Hippocampal formation (tissue), 2 donors: ENCODE measurements at places on chromosomes 7 and 10.
A peak's percentile ranks its signal among the peaks of the same experiment; 100 is the strongest.

DNA sequence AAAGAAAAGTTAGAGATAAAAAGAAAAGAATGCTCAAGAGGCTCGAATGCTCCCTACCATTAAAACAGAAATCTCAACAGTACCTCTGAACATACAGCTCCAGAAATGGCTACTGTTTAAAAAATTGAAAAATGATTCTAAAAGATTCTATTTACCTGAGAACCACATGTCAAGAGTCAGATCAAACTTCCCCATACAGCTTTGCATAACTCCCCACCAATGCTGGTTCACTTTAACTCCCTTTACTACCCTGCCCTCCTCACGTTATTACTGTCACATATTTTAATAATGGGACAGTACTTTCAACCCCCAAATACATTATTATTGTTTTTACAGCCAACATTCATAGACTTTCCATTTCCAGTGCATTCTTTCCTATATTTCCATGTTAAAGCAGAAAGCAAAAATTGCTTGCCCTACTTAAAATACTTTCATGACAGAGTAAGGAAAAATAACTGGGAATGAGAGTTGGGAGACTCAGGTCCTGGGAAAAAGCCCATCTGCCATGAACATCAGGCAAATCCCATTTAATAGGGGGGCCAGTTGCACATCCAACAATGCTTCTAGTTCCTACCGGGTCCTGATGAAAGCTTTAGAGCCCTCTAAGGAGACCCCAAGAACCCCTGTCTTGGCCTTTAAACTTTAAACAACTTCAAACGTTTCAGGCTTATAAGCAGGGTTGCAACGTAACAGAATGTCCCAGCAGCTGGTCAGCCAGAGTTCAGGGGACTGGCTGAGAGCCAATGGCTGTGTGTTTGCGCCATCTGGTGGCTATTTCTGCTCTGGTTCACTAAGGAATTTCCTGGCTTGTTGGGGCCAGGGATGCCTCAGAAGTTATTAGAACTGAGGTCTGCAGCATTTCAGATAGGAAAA is 247.4 kb downstream of the ELMO1 start:
- peak; percentile 73 for DNase-seq

DNA sequence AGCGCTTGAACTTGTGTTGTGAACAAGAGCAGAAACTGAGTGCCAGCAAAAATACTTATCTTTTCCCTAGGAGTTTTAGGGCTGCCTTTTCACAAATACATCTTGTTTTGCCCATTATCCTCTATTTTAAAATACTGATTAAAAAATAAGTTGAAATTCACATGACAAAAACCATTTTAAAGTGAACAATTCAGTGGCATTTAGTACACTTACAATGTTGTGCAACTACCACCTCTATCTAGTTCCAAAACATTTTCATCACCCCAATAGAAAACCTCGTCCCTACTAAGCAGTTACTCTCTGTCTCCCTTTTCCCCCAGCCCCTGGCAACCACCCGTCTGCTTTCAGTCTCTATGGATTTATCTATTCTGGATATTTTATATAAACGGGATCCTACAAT is 1.4 kb downstream of the WBP1L start:
- DNase-seq, result no peak

DNA sequence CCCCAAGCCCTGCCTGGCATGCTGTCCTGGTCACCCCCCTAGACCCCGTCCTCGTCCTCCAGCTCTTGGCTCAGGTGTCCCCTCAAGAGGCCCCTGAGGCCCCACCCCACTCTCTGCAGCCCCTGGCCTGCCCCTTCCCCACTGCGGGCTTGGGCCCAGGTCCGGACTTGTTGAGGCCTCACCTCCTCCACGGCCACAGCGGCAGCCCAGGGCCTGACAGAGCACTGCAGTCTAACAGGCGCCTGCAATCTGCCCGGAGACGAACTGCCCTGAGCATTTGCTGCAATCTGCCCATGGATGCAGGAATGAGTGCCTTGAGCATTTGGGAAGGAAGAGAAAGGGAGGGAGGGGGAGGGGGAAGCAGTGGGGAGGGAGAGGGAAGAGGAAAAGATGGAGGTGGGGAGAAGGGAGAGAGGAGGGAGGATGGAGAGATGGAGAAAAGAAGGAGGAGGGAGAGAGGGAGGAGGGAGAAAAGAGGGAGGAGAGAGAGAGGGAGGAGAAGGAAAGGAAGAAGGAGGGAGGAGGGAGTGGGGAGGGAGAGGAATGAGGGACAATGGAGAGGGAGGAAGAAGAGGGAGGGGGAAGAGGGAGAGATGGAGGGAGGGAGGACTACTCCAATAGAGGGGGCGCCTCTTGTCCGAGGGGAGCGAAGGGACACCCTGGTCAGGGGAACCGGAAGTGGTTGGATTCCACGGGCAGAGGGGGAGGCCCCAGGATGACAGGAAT is 73.9 kb downstream of the PDGFA start:
- DNase-seq, result no peak

- DNase-seq, result no peak
These were observed 25.5 kb upstream of the C10orf67 start for GRCh38 chr10:23370106-23370505.

DNA sequence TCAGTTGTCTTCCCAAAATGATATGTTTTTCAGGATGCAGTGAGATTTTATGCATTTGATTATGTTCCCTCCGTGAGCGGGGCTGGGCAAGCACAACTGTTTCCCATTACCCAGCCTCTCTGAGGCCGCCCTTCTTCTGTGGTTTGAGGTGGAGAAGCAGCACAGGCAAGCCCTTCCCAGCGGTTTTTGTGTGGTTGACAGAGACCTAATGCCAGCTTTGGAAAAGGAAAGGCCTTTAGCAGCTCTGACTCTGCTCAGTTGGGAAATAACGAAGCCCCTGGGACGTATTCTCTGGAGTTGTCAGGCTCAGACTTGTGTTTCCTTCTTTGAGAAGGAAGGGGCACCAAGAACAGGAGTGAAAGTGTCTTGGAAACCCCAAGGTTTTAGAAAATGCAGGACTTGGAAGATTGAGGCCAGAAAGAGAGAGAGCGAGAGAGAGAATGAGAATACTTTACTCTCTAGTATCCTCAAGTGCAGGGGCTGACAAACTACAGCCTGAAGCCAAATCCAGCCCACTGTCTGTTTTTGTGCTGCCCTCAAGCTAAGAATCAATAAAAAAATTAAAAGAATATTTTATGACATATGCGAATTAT is 20.6 kb upstream of the PDCD4 start:
- no peak for DNase-seq

DNA sequence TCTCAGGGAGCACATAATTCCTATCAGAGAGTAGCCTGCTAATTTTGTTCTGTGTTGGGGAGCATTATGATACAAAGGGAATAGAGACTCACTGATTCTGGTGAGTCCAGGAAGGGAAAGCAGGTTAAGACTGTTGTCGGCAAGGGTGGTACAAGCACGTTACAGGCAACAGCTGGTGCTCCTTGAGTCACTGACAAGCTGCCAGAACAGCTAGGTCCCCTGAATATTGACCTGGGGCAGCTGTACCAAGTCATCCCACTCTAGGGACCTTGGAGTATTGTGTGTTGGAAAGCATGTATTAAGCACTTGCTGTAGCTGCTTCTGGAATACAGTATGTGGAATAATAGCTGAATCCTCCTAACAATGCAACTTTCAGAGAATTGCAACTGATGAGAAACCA is 37.0 kb upstream of the GLCCI1 start:
- DNase-seq, result no peak

- DNase-seq, result peak; percentile 69
These were observed 65.0 kb downstream of the STK17A start for GRCh38 chr7:43647673-43648472.

GRCh38 chr10:117443686-117444041 is 68.4 kb upstream of the PDZD8 start:
- no peak for DNase-seq

- no peak for DNase-seq
These were observed 19.1 kb downstream of the BET1 start for GRCh38 chr7:93985101-93985500.

DNA sequence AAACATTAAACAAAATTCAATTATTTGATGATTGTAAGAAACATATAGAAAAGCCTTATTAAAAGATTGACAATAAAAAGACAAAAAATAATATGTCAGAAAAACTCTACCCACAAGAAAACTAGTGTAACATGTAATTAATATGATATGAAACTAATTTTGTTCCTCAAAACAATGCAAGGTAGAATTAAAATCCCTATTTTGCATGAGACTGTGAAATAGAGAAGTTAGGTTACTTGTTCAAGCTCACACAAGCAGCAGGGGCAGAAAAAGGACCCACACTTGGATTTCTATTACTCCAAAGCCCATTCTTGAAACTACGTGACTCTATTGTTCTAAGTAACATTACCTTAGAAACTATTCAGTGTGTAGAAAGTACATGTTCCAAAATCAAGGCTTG is 96.4 kb downstream of the KCNMA1 start:
- DNase-seq, result no peak

- no peak for DNase-seq
These were observed 106.1 kb downstream of the ICA1 start for GRCh38 chr7:8155836-8156235.

DNA sequence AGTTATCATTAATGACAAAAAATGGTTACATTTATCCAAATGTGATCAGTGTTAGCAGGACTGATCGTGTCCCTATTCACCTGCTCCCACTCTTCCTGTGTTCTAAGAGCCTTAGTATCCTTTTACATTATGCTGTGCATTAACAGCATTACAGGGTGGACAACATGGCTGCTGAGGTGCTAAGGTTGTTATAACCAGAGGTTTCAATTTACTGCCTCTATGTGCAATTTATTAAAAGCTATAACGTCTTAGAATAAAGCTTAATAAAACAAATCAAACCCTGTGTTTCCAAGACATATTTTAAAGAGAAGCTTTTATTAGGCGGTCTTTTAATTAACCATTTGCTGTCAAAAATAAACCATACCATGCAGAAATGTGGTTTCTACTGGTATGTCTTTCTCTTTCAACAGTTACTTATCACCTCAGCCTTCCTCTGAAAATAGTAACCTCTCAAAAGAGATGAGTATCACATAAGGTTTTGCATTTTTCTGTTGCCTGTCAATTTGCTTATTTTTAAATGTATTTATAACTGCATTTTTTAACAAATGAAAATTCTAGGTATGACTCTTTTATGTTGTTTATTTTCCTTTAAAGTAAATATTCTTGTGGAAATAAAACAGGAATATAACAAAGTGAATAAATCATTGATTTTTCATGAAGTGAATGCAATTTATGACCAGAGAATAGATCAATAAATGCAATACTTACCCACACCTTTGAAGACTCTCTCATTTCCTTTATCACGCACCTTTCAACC is 849.8 kb upstream of the SORCS1 start:
- no peak for DNase-seq

GRCh38 chr7:123608991-123609882 is 7.6 kb downstream of the ASB15 start:
- no peak for DNase-seq

- DNase-seq, result no peak
These were observed 13.6 kb upstream of the ITGB1 start for GRCh38 chr10:32971536-32972091.

DNA sequence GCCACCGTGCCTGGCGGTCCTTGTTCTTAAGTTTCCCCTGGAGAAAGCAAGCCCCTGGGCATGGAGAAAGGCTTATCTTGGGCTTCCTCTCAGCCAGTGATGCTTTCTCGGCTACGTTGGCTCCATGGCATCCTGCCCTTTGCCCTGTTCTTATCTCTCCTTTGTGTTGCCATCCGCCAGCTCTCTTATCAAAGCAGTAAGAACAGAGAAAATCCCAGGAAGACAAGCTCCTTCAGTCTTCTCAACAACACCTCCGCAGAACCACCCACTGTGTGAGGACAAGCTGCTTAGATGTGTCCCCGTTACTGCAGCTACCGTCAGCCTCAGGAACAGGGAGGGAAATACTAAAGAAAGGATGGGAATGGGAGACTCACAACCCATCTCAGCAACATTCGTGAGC is 3.3 kb downstream of the PLEKHS1 start:
- no peak for DNase-seq

GRCh38 chr10:23174977-23175512 is 17.1 kb upstream of the PTF1A start:
- DNase-seq, result no peak

DNA sequence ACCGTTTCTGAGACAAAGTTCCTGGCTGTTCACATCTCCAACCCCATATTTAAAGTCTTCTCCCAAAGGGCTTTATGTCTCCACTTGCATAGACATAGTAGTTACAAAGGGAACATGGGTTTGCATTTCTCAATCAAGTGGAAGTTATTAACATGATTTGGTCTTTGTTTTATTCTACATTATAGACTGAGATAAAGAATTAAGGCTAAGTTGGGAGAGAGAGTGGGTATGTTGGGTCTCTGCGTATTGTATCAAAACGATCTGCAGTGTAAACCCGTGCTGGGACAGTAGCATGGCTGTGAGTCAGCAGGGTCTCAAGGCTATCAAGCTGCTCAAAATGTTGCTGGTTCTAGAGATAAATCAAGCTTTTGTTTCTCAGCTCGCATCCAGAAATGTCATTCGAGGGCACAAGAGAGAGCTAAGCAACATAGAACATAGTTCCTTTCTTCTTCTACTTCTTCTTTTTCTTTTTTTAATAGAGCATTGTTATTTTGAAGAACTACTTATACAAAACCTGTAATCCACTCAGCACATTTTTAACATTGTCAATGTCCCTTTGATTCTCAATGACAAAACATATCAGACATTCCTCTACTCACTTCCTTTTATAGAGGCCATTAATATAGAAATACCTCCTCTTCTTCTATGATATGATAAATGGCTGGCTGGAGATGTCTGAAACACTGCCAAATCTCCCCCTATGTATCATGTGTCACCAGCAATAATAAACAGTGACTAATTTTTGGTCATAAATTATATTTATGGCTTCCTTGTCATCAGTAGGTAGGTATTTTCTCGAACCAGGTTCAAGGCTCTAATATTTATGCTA is 34.5 kb upstream of the RHOBTB1 start:
- peak; percentile 22 for DNase-seq

GRCh38 chr7:100540073-100540723 is 1.2 kb downstream of the AGFG2 start:
- no peak for DNase-seq

- DNase-seq, result no peak
These were observed 105.0 kb upstream of the CDK13 start for GRCh38 chr7:39845006-39845405.

DNA sequence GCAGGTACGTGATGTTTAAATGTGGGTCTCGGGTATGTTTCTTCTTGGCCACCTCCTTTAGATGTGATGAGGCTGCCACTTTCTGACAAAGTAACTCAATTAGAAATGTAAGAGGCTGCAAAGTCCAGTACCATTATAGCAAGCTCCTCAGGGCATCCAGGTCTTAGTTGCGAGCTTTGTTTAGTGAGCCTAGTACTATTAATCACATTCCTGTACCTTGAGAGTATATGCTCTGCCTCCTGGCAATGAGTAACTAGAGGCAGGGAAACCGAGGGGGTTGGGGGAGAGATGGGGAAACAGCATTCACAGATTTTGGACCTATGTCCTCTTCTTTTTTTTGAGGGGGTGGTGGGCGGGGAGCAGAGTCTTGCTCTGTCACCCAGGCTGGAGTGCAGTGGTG is 131.8 kb downstream of the GFRA1 start:
- DNase-seq, result no peak

GRCh38 chr7:158650821-158651225 is 53.8 kb downstream of the NCAPG2 start:
- DNase-seq, result no peak

- no peak for DNase-seq
These were observed 398.8 kb downstream of the TFEC start for GRCh38 chr7:115631782-115632181.

GRCh38 chr10:131797626-131798025 is 103.2 kb upstream of the PPP2R2D start:
- no peak for DNase-seq

GRCh38 chr7:107631588-107632491 is 28.8 kb upstream of the SLC26A4 start:
- DNase-seq, result no peak
